Stimulated activated CD8-positive, alpha-beta memory T cell treated with anti-CD3 and anti-CD28 coated beads, Interleukin-15, amount 100 ng/mL, for 48 hours (primary cell): ENCODE measurements at places on chromosomes 2 and 18.

- no peak for DNase-seq
These were observed 97.1 kb upstream of the RMDN2 start for GRCh38 chr2:37827911-37828511.

GRCh38 chr2:29193681-29194080 lies 78.5 kb downstream of the CLIP4 start:
- DNase-seq, result no peak

- DNase-seq, result no peak
These were observed 129.8 kb upstream of the TANK start for GRCh38 chr2:161030260-161031063.

DNA sequence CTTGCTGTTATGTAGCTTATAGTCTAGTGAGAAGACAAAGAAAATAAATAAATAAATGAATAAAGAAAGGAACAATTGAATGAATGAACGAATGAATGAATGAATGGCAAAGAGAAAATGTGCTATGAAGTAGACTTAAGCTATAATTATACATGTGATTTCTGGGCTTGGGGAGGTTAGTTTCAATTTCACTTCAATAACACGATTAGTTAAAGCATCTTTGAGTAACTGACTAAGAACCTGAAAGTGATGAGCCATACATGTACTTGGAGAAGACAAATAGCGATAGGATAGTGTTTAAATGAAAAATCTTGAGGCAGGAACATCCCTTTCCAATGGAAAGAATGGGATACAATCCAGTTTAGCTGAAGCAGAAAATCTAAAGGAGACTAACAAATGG lies 593.1 kb upstream of the LRRTM4 start:
- DNase-seq, result no peak

GRCh38 chr2:105557021-105557920 lies 158.4 kb upstream of the FHL2 start:
- no peak for DNase-seq

- no peak for DNase-seq
These were observed 265.5 kb downstream of the TGIF1 start for GRCh38 chr18:3715231-3716080.

GRCh38 chr2:3265981-3266924 lies 111.4 kb downstream of the EIPR1 start:
- no peak for DNase-seq

DNA sequence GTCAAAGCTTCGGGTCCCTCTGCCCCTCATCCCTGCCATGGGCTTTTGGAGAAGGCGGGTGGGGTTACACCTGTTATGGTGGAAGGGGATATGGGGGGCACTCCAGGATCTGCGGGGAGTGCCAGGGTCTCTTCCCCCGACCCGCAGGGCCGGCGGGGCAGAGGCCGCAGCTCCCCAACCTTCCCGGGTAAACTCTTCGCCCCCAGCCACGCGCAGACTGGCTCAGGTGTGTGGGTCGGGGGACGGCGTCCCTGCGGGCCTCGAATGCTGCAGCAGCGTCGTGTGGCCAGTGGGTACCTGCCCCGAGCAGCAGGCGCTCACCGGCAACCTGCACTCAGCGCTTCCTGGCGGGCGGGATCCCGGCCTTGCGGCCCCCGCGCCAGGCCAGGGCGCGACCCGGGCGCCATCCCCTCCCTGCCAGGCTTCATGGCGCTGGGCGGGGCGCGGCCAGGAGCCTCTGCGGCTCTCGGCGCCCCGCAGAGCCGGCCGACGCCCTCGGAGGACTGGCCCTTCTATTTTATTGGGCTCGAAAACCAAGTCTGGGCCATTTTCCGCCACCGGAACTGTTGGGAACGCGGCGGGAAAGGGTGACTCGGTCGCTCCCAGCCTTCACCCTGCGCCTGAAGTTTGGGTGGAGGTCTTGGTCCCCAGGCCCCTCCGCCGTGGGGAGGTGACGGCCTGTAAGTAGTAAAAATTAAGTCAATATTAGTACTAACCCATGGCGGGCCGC lies 4.5 kb downstream of the GBX2 start:
- DNase-seq, result no peak

- DNase-seq, result no peak
These were observed 1078.5 kb upstream of the ZEB2 start for GRCh38 chr2:145598434-145598833.
